Fibroblast of the aortic adventitia (primary cell): ENCODE measurements at places on chromosomes 1 and 21. TPM values are rescaled to one million over a fixed set of nuclear protein-coding genes. Genes with fewer than 3 reads are reported as not detected.

Gene TFAP2E
- total RNA-seq, result 0.18 and 0.25 TPM in 2 replicates

- peak; percentile 90 for DNase-seq
Measured at GRCh38 chr1:25232866-25233784, 823 bp upstream of the SYF2 start.

- DNase-seq, result peak; percentile 96
Measured at GRCh38 chr1:51558375-51558924, 39.4 kb upstream of the EPS15 start.

GRCh38 chr21:39976800-39977199 is 109.6 kb downstream of the PCP4 start:
- DNase-seq, result no peak

GRCh38 chr1:86068841-86069756 is 87.5 kb downstream of the COL24A1 start:
- peak; percentile 27 for DNase-seq

GRCh38 chr1:119674835-119675289 is 26.8 kb upstream of the ZNF697 start:
- peak; percentile 59 for DNase-seq

GRCh38 chr1:184300446-184300845 is 86.4 kb upstream of the C1orf21 start:
- DNase-seq, result peak; percentile 56
